ENCODE measurements at places on chromosomes 5 and 9.

DNA sequence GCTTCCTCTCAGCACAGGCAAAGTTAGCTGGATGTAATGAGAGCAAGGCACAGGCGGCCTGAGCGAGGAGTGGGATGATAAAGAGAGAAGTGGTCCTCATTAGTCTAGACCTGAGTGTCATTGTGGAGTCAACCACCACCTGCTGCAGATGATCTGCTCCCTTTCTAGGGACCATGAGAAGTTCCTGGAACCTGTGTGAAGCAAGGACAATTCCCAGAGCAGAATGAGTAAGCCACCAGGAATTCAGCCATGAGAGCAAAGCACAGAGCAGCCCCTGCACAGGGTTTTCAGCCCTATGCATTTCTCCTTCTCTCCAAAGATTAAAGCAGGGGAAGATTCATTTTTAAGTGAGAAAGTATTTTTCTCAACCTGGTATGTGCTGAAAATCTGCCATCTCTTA is 146.8 kb upstream of the SPEF2 start:
- no peak for DNase-seq

GRCh38 chr5:6379246-6379645 is 899 bp upstream of the MED10 start:
- DNase-seq, result no peak

GRCh38 chr9:135889564-135890189 is 17.7 kb downstream of the CAMSAP1 start:
- DNase-seq, result no peak

DNA sequence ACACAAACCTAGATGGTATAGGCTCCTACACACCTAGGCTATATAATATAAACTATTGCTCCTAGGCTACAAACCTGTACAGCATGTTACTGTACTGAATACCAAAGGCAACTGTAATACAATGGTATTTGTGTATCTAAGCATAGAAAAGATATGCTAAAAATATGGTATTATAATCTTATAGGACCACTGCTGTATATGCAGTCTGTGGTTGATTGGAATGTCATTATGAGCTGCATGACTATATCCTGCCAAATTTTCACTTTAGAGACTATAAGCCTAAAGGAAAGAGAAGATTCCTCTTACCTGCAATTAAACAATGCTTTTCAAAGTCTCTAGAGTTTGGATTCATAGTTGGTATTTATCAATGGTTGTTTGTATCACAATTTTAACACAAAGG is 24.7 kb upstream of the ACOT12 start:
- DNase-seq, result no peak

DNA sequence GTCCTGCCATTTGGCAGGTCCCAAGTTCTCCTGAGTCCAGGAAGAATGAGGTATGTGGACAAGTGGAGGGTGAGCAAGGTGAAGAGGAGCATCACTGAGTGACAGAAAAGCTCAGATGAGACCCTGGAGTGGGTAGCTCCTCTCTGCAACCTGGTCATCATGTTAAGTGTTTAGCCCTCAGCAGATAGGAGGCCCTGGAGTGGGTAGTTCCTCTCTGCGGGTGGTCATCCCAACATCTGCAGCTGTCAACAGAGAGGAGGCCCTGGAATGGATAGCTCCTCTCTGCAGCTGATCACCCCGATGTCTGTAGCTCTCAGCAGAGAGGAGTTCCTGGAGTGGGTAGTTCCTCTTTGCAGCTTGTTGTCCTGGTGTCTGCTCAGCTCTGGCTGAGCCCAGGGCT is 48.4 kb downstream of the NDUFAF2 start:
- DNase-seq, result no peak

DNA sequence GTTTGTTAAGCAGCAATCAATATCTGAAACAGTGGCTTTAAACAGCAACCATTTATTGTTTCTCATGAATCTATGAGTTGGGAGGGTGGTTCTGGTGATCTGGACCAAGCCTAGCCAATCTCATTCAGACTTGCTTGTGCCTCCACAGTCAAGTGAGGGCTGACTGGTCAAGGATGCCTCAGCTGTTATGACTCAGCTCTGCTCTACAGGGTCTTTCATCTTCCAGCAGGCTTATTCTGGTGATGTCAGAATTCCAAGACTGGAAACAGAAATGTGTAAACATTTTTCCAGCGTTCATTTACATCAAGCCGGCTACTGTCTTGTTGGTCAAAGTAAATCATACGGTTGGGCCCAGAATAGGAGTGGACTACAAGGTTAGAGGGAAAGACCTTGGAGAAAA is 2.5 kb upstream of the PIP5K1B start:
- DNase-seq, result no peak

DNA sequence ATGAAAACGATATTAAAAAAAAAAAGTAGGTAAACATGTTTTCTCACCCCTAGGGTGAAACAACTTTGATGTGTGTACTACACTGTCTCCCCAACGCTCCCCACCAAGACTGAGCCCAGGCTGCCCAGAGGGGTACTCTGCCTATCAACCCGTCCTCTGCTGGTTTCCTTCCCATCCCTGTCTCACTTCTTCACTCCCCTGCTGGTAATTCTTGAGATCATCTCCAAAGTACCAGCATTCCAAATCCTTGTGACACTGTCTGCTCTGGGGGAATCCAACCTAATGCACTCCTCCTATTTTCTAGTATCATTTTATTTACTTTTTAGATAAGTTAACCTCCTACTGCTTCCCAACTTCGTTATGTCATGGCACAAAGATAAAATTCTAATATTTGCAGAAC is 6.3 kb upstream of the APTX start:
- no peak for DNase-seq

- DNase-seq, result no peak
These were observed 15.7 kb downstream of the TMC1 start for GRCh38 chr9:72537011-72537545.

GRCh38 chr5:77561965-77562364 is 69.8 kb upstream of the WDR41 start:
- no peak for DNase-seq

DNA sequence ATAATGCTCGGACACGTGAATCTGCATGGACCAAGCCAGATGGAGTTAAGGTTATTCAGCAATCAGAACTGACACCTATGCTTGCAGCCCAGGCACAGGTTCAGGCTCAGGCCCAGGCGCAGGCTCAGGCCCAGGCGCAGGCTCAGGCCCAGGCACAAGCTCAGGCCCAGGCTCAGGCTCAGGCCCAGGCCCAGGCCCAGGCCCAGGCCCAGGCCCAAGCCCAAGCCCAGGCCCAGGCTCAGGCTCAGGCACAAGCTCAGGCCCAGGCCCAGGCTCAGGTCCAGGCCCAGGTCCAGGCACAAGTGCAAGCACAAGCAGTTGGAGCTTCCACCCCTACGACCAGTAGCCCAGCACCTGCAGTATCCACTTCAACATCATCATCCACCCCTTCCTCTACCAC is 11.8 kb downstream of the TCERG1 start:
- DNase-seq, result no peak

GRCh38 chr5:35920890-35921289 is 17.5 kb downstream of the CAPSL start:
- DNase-seq, result no peak

DNA sequence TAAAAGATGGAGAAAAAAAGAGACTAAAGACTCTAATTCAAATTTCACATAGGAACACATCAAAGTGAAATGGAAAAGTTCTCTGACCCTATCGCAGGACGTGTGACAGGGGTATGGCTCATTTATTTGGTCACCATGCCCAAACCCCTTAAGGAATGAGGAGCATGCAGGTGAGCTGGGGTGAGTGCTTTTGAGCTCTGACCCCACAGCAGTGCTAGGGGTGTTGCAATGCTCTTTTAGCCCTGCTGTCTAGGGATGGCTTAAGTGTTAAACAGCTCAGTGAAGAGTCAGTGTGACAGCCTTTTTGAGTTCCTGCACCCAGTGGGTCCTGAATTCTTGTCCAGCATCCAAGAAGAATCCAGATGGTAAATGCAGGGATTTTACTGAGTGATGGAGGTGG is 143.0 kb upstream of the ANKRD55 start:
- DNase-seq, result no peak

GRCh38 chr5:149399775-149400174 is 20.7 kb upstream of the IL17B start:
- no peak for DNase-seq

- DNase-seq, result no peak
These were observed 268.0 kb downstream of the ADAMTSL1 start for GRCh38 chr9:18741945-18742344.

- DNase-seq, result no peak
These were observed 5.8 kb upstream of the CARNMT1 start for GRCh38 chr9:75033791-75034473.

DNA sequence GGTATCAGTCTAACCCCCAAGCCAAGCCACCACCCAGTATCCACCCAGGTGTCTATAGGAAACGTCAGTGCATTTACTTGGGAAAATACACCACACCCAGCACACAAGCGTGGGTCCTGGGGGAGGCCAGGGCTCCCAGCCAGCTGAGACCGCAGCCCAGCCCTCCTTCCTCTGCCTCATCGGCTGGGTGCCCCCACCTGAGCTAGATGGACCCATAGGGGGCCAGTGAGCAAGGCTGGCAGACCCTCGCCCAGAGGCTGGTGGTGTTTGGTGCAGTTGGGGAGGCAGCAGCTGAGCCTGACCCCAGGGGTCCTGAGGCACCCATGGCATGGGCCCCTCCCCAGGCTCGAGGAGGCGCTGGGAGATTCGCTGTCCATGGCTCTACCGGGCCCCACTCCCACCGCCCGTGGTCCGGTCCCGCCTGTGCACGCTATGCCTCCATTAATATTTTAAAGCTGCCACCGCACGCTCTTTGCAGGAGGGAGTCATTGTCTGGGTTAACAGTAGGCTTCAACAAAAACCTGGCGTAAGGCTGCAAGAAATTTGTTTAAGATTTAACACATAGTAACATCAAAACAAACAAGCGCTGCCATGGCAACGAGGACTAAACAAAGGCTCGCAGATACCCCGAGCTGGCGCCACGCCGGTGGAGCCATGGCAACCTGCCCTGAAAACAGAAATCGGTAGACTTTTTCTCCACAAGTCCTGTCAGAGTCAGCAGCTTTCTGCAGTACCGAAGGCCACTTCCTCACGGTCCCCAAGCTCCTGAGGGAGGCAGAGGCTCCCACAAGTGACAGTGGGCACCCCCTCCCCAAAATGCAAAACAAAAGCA is 20.6 kb downstream of the TPPP start:
- DNase-seq, result peak; percentile 70

- peak; percentile 32 for DNase-seq
These were observed 13.7 kb downstream of the OR1J1 start for GRCh38 chr9:122463828-122464632.

DNA sequence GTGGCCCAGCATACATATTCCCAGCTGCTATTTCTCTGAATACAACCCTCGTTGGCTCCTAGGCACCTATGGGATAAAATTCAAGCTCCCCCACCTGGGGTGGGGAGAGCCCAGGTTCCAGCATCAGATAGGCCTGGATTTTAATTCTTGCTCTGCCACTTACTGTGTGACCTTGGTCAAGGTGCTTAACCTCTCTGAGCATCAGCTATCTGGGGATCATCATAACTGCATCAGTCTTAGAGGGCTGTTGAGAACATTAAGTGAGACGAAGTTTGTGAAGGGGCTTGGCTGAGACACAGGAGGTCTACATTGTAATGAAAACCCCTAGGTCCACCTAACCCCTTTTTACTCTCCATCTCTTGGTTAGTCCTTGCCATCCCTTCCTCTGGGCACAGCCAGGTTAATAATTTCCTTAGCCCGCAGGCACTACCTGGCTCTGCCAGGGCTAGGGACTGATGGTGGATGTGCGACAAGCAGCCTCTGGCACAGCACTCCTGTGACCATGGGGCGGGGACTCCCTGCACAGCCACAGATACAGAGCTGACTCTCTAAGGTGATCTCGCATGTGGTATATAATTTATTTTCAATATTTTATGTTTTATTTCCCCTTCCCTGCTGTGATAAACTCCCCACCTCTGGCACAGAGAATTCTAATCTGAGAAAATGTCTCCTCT is 68.7 kb downstream of the CRB2 start:
- no peak for DNase-seq

DNA sequence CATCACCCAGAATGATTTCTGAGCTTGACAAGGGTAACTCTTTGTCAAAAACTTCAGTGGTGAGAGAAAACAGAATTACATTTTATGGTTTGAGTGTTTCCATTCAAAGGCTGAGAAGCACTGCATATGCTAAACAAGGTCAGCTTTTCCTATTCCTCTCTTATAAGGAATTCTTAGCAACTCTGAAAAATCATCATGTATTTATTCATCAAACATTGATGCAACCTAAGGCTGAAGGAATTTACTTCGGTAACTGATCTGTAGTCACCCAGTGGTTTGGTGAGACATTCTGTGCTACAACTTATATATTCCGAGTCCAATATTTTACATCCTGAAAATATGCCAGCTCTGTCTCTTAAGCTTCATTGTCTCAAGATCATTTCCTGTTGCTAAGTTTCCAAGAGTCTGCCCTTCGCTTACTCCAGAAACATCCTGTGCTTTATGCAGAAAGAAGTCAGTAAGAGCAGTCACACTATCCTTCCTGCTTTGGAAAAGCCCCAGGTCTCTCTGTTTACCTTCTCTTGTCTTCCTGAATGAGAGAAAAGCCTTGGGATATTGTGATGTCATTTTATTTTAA is 176.6 kb upstream of the TBCA start:
- no peak for DNase-seq

DNA sequence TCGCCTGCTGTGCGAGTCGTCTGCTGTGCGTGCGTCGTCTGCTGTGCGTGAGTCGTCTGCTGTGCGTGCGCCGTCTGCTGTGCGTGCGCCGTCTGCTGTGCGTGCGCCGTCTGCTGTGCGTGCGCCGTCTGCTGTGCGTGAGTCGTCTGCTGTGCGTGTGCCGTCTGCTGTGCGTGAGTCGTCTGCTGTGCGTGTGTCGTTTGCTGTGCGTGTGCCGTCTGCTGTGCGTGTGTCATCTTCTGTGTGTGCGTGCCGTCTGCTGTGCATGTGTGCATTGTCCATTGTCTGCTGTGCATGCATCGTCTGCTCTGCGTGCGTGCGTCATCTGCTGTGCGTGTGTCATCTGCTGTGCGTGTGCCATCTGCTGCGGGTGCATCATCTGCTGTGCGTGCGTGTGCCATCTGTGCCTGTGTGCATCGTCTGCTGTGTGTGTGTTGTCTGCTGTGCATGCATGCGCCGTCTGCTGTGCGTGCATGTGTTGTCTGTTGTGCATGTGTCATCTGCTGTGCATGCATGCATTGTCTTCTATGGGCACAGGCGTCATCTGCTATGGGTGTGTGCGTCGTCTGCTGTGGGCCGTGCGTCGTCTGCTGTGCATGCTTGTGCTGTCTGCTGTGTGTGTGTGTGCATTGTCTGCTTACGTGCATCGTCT is 68.6 kb upstream of the IRX4 start:
- DNase-seq, result no peak

Data from activated naive CD8-positive, alpha-beta T cell treated with anti-CD3 and anti-CD28 coated beads for 36 hours (primary cell).